ENCODE measurements at places on chromosomes 6 and 20.

GRCh38 chr6:165671222-165671768 lies 8.3 kb upstream of the PDE10A start:
- no peaks in the 10 kb centered on the region for H3K36me3 ChIP-seq
- H3K4me3 ChIP-seq: no peak overlapping the region
- H3K27me3 ChIP-seq: peaks cover 27% of the 10 kb centered on the region
- H3K4me1 ChIP-seq: no peaks in the 10 kb centered on the region
- H3K27ac ChIP-seq: no peak overlapping the region

DNA sequence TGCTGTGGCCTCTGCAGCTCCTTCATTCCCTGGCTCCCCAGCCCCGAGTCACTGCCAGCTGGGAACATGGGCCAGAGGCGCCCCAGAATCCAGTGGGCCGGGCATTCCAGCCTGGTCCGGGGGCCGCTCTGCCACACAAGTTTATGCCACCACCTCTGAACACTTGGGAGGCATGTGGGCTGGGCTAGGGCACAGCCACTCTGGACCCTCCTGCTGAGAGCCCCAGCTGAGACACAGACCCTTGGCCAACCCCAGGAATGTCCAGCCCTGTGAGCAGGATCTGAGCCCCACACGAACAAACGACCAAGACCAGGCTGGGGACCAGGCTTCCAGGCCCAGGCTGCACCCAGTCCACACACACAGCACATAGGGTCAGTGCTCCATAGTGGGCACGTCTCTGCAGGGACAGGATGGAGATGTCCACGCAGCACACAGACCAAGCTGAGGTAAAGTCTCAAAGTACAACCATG lies 33.0 kb downstream of the YTHDF1 start:
- peaks cover 36% of the 10 kb centered on the region for H3K27me3 ChIP-seq
- DNase-seq: no peak
- no peak overlapping the region for H3K27ac ChIP-seq
- no peaks in the 10 kb centered on the region for H3K36me3 ChIP-seq

- H3K36me3 ChIP-seq: no peaks in the 10 kb centered on the region
- peaks cover 49% of the 10 kb centered on the region for H3K27me3 ChIP-seq
- no peak for DNase-seq
Observed at GRCh38 chr20:10312111-10312510, 93.5 kb downstream of the SNAP25 start.

GRCh38 chr6:141117874-141118273 lies 1014.9 kb upstream of the GJE1 start:
- DNase-seq: no peak
- no peaks in the 10 kb centered on the region for H3K4me1 ChIP-seq
- no peaks in the 10 kb centered on the region for H3K36me3 ChIP-seq
- no peak overlapping the region for H3K27ac ChIP-seq
- H3K4me3 ChIP-seq: no peak overlapping the region

- H3K4me1 ChIP-seq: no peaks in the 10 kb centered on the region
- no peak overlapping the region for H3K4me3 ChIP-seq
- no peaks in the 10 kb centered on the region for H3K36me3 ChIP-seq
- DNase-seq: no peak
- no peak overlapping the region for H3K27ac ChIP-seq
- no peaks in the 10 kb centered on the region for H3K27me3 ChIP-seq
Observed at GRCh38 chr6:132020138-132020581, 69.0 kb upstream of the CCN2 start.

DNA sequence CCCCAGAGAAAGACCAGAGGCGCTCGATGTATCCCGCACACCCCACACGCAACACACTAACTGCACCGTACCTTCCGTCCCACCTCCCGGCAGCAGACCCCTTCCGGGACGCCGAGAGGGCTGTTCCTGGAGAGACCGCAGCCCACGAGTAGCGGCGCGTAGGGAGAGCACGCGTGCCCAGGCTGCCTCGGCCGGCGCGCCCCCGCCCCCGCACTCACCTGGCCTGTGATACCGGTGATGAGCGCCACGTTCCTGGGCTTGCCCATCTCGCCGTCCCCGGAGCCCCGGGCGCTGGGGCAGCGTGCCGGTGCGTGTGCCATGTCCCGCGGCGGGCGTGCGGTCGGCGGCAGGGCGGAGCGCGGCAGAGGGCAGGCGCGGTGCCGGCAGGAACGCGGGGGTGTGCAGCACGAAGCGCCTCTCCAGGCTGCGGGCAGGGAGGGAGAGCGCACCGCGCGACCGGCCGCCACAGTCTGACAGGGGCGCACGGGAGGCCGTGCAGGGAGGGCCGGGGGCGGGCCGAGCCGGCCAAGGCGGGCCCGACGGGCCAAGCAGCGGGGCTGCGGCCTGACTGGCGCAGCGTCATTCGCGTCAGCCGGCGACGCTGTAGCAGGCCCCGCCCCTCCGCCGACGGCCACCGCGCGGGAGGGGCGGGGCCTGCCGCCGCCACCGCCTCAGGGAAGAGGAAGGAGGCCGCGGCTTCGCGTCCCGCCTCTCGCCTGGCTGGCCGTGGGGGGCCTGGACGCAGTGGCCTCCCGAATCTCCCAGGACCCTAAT lies at the start of gene GMDS:
GMDS (minus strand) TSS at position 503 of the 774 bp plus-strand sequence.
- H3K4me3 ChIP-seq: peak within 1 kb of the TSS; percentile 88
- peak within 1 kb of the TSS; percentile 84 for H3K27ac ChIP-seq
- peaks cover 54% of the 10 kb centered on the region for H3K4me1 ChIP-seq
- peak; percentile 57 for DNase-seq
- peaks cover 14% of the 10 kb centered on the region for H3K36me3 ChIP-seq

- H3K4me3 ChIP-seq: no peak overlapping the region
- no peak for DNase-seq
- no peak overlapping the region for H3K27ac ChIP-seq
- peaks cover 13% of the 10 kb centered on the region for H3K4me1 ChIP-seq
- peaks cover 3% of the 10 kb centered on the region for H3K36me3 ChIP-seq
- H3K27me3 ChIP-seq: no peaks in the 10 kb centered on the region
Observed at GRCh38 chr20:63777614-63778013, 38.0 kb downstream of the SLC2A4RG start.
